Erythroblast (primary cell): ENCODE measurements at places on chromosomes 7 and 10.

- DNase-seq: no peak
Measured at GRCh38 chr7:18366394-18366793, 129.2 kb upstream of the HDAC9 start.

- DNase-seq: no peak
Measured at GRCh38 chr7:27302590-27302989, 60.0 kb downstream of the EVX1 start.

DNA sequence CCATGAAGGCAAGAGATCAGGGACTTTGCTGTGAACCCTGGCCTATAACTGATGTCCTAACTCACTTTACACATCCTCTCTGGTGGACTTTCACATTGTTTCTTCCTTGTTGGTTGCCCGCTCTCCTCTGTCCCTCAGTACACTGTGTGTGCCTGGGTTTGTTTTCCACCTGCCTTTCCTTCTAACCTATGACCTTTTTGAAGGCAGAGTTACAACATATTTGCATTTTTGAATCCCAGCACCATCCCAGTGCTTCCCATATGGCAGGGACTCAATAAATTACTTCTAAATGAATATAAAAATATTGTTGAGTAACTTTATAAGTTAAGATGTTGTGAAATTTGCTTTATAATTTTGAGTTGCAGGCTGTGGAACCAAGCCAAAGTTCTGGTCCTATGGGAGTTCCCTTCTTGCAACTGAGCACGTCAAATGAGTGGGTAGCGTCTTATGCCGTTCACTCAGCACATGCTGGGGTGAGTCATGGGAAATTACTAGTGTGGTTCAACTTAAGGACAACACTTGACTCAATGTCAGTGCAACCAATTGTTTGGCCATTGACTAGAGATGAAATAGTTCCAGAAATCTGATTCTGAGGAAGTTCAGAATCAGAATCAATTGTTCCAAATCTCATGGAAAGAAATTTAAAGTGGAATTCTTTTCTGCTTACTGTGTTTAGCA, 250.9 kb downstream of the TWIST1 start:
- DNase-seq: no peak

- DNase-seq: no peak
Measured at GRCh38 chr7:72020311-72020710, 391.8 kb downstream of the CALN1 start.

- peak; percentile 78 for DNase-seq
Measured at GRCh38 chr7:117017702-117018266, 64.5 kb downstream of the ST7 start.

GRCh38 chr7:5526100-5526905, 102.7 kb upstream of the TNRC18 start:
- peak; percentile 75 for DNase-seq

DNA sequence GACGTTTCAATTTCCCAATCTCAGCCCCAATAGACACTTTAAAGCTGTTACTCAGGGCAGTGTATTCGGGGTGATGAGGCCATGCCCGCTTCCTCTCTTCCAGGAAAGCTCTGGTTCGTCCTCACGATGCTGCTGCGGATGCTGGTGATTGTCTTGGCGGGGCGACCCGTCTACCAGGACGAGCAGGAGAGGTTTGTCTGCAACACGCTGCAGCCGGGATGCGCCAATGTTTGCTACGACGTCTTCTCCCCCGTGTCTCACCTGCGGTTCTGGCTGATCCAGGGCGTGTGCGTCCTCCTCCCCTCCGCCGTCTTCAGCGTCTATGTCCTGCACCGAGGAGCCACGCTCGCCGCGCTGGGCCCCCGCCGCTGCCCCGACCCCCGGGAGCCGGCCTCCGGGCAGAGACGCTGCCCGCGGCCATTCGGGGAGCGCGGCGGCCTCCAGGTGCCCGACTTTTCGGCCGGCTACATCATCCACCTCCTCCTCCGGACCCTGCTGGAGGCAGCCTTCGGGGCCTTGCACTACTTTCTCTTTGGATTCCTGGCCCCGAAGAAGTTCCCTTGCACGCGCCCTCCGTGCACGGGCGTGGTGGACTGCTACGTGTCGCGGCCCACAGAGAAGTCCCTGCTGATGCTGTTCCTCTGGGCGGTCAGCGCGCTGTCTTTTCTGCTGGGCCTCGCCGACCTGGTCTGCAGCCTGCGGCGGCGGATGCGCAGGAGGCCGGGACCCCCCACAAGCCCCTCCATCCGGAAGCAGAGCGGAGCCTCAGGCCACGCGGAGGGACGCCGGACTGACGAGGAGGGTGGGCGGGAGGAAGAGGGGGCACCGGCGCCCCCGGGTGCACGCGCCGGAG, 2.6 kb downstream of the GJD4 start:
- no peak for DNase-seq

DNA sequence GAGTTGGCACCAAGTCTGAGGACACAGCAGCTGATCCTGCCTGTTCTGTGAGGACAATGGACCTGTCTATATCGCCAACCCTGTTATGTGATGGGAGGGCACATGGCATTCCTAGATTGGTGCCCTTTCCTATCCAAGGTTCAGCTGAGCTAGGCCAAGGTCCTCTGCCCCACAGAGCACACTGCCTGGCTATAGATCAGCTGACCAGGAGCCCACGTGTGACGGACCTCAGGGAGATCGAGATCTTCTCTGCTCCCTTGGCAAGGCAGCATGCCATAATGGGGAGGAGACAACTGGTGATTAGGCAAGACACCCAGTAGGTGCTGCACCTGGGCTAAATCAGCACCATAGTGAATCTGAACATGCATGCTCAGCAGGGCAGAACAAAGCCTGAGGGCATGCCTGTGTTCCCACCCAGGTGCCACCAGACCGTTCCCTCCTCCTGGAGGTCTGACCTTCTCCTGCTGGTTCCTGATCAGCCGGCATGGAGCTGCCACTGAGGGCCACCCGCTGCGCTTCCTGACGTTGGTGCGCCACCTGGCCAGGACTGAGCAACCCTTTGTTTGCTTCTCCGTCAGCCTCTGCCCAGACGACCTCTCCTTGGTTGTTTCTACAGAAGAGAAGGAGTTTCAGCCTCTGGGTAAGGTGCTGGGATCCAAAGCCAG, 93.7 kb downstream of the WDFY4 start:
- no peak for DNase-seq

DNA sequence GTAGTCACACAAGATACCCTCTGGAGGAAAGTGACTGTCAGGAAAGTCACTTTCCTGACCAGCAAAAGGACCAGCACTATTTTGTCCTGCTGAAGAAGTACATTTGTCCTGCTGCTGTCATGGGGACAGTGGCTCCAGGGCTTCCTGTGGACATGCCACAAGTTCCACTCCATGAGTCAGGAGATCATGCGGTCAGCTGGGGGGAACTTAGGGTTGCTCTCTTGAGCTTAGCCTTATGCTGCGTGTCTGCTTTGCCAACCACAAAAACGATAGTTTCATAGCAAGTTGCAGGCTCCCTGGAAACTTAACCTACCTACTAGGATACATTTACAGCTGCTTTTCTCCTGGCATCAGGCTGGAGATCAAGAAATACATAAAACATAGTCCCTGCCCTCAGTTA, 19.8 kb upstream of the ALOX5 start:
- no peak for DNase-seq

DNA sequence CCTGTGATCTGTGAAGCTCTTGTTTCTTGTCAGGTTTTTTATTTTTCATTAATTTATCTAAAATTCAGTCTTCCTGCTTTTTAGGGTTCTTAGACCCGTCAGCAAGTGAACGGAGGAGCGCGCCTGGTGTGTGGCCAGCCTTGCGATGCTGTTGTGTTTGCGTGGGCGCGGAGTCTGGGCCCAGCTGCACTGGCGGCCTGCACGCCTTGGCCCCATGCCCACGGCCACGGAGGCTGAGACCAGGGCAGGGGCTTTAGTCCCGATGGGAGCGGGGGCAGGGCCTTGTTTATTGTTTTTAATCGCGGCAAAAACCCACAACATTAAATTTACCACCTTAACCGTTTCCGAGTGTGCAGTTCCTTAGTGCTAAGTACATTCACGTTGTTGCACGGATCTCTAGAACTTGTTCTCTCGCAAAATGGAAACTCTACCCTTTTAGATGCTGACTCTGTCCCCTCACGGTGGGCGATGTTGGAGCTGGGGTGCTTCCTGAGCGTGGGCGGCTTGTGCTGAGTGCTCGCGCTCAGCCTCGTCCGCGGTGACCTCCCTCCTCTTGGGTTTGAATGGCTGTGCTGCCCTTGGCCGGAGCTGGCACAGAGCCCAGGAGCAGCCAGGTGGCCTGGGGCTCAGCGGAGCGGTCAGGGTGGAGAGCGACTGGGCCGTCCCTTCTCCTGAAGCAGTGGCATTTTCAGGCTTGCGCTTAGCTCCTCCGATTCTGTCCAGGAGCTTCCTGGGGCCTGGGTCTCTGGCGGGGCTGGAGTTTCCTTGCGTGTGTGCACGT, 69.1 kb downstream of the INPP5A start:
- DNase-seq: no peak

DNA sequence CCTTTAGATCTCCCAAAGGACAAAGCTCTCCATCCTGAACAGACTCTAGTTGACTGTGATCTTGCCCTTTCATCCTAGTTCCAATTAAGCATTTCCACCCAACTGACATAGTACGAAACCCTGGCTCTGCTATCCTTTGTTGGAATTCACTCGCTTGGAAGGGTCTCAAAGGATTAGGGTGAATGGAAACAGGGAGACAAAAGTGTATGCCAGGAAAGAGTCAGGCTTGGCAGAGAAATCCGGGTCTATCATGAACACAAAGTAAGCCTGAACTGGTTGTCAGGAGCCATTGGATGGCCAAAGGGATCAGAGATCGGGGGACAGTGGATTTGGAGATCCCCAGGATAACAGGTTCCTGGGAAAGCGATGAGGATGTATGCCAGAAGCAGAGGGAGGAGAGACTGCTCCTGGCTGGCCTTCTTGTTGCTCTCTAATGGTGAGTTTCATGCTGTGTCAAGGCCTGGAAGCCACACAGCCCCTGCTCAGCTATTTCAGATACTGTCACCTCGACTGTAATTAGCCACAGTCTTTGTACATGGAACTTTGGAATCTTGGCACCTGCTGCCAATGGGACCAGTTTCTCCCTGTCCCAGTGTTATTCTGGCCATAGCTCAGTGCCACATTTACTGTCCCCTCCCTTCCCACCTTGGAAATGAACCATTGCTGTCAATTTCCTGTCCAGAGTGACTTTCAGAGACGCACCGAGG, 1168.7 kb upstream of the AUTS2 start:
- no peak for DNase-seq

DNA sequence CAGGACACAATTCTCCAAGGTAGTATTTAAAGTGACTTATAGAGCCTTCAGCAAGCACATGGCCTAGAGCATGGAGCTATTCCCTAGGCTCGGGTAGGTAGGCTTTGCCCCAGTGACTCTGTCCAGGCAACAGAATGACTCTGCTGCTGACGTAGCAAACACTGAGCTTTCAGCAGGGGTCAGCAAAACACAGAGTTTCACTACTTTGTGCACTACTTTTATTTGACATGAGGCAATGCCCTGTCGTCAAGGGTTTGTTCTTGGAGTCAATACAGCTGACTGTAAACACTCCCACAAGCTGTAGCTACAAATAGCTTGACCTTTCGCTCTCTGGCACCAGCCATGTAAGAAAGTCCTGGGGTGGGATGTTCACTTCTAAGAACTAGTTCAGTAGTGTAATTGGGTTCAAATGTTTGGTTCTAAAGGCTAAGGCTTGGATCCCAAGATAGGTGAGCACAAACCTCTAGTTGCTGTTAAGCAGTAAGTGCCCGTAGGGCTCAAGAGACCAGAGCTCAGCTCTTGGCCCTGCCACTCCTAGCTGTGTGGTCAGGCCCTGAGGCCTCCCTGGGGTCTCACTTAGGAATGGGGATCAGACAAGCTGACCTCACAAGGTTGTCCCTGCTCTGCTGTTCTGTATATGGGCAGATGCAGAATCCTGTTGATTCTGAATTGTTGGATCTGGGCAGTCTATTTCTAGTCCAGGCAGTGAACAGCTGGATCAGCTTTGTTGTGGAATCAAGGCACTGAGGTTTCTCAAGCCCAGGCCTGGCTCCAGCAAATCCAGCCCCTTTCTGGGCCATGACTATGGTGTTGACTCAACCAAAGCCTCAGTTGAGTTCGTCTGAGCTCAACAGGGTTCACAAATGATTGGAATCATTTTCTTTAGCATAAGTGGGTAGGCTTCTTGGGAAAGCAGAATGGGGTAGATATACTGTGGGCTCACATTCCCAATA, 10.7 kb downstream of the NODAL start:
- no peak for DNase-seq

- no peak for DNase-seq
Measured at GRCh38 chr7:50915621-50916020, 132.9 kb upstream of the GRB10 start.

DNA sequence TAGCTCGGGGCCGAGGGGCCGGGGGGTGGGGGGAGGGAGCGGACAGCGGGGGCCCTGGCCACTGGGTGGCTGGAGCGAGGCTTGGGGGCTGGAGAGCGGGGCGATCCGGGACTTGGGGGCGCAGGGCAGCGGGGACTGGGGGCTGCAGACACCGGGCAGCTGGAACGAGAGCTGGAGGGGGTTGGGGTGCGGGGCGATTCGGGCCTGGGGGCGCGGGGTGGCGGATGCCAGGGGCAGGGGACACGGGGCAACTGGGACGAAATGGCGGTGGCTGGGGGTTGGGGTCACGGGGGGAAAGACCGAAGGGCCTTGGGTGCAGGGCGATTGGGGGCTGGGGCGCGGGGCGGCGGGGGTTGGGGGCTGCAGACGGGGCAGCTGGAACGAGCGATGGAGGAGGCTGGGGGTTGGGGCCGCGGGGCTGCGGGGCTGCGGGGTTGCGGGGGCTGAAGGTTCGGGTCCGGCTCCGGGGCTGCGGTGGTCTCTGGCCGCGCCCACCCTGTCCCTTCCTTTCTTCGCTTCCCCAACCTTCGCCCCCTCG, 590 bp downstream of the COL26A1 start:
- no peak for DNase-seq

- DNase-seq: peak; percentile 22
Measured at GRCh38 chr10:118680197-118680596, 74.6 kb downstream of the CACUL1 start.

- DNase-seq: no peak
Measured at GRCh38 chr7:126362746-126363145, 890.0 kb downstream of the GRM8 start.

DNA sequence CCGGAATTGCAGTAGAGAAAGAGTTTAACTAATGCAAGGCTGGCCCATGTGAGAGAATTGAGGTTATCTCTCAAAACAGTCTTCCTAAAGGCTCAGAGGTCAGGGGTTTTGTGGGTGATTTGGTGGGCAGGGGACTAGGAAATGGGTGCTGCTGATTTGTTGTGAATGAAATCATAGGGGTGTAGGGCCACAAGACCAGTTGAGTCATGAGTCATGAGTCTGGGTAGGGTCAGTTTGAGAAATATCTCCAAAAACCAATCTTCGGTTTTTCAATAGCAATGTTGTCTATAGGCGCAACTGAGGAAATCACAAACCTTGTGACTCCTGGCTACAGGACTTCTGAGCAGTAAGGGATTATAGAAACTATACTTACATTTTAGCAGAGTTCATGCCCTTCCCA, 460.0 kb upstream of the NRP1 start:
- DNase-seq: no peak

- DNase-seq: no peak
Measured at GRCh38 chr7:123397746-123398338, 136.6 kb downstream of the IQUB start.

GRCh38 chr10:76543655-76544054, 1094.0 kb downstream of the KCNMA1 start:
- no peak for DNase-seq

GRCh38 chr10:124474514-124475070, 13.0 kb downstream of the LHPP start:
- DNase-seq: no peak
